ENCODE measurements at places on chromosomes 5 and 9.

GRCh38 chr9:91856419-91856818, 93.6 kb downstream of the ROR2 start:
- no peak for DNase-seq

DNA sequence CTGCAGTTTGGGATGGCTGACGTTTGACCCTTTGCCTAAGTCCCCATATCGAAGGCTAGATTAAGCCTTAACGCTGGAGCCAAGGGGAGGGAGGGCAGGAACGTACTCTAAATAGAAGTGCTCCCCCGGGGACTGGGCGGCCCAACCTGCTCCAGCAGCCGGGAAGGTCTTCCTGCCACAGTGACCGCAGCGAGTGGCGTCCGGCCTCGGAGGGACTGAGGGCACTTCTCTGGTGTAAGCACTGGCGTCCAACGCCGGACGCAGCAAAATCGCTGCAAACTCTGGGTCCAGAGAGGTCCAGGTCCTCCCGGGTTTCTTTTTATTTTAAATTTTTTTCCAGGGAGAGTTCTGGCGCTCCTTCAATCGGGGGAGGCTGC, 505 bp upstream of the ACER2 start:
- DNase-seq, result peak; percentile 6

DNA sequence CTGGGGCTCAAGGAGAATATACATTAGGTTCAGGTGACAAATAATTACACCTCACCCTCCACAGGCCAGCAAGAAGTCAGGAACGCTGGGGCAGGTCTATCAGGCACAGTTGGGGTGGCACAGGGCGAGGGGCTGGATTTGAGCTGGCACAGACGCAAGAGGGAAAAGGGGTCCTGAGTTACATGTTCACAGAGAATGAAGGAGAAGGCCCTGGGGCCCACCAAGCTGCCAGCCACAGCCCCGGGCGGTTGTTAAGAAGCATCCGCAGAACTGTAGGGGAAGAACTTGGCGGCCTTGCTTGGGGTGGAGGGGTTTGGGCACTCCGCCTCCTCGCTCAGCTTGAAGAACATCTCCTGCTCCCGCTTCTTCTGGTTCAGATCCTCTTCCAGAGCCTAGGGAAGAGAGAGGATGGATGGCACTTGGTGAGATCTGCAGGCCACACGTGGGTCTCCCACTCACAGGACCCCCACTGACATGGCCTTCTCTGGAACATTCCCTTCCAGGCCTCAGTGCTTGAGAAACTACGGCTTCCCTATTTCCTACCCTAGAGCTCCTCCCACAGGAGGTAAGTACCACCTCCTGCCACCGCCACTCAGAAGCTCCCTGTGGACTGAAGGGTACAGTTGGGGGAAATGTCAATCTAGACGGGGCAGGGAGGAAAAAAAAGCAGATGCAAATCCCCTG, 38.3 kb upstream of the FBXW11 start:
- no peak for DNase-seq

GRCh38 chr9:76595645-76596044, 136.7 kb downstream of the GCNT1 start:
- no peak for DNase-seq

GRCh38 chr5:76525956-76526355, 97.2 kb downstream of the F2RL2 start:
- no peak for DNase-seq

DNA sequence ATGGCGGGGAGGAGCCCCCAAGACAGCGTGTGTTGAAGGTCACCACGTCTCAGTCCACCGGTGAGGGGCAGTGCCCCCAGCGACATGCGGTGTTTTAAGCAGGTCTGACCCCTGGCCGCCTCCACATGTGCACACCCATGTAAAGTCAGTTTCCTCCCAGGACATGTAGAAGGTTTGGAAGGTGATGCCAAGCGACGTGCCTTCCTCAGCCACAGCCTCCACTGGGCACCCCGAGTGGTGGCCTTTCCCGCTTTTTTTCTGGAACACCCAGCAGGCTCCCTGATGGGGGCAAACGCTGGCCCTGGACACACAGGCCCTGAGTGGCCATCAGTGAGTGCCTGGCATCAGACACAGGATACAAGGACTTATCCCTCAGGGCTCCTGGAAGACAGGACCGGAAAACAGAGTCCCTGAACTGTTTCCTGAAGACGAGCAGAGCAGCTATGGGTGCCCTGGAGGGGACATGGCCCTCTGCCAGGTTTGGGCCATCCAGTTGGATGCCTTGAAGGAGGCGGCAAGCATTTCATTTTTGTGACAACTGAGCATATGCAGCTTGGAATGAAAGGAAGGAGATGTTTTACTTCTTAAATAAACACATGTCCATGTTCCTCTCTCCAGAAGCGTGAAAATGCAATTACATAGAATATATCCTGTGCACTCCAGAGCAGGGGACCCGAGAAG, 275.8 kb upstream of the IRX2 start:
- no peak for DNase-seq

GRCh38 chr5:178688551-178688950, 41.9 kb downstream of the ZNF354A start:
- no peak for DNase-seq

- no peak for DNase-seq
Observed at GRCh38 chr5:109125755-109126429, 283.9 kb downstream of the PJA2 start.

DNA sequence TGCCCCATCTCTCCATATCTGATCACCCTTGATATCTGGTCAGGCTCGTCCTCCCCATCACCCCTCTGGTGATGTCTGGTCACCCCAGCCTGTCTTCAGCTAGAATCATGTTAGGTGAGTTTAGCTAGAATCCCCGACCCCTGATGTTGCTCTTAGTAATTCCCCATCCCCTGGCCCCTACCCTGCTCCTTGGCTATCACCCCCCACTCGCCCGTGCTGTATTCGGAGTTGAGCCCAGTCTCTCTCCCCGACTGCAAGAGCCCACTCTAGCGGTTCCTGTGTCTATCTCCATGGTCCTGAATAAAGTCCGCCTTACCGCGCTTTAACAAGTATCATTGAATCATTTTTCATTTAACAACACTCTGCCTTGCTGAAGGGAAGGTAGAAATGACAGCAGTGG, 33.7 kb downstream of the ADAMTS2 start:
- DNase-seq, result no peak

GRCh38 chr5:54528633-54529209, 11.2 kb downstream of the SNX18 start:
- DNase-seq, result no peak

- no peak for DNase-seq
Observed at GRCh38 chr5:142680605-142681259, 5.2 kb downstream of the FGF1 start.

DNA sequence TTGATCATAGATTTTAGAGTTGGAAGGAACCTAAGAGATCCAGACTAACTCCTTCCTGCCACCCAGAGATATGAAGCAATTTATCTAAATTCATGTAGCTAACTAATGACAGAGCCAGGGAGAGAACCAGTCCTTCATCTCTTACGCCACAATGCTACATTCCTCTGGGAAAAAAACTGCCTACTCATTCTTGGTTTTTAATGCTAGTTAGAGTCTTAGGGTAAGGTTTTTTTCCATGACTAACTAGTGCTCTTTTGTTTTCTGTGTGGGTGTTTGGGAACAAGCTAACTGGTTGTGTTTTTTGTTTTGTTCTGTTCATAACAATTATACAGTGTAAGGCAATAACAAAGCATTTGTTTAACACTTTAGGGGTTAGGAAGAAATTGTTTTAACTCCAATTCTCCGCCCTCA, 52.4 kb downstream of the SLC44A1 start:
- no peak for DNase-seq

GRCh38 chr9:133880136-133880535, 112.0 kb downstream of the VAV2 start:
- DNase-seq, result no peak

DNA sequence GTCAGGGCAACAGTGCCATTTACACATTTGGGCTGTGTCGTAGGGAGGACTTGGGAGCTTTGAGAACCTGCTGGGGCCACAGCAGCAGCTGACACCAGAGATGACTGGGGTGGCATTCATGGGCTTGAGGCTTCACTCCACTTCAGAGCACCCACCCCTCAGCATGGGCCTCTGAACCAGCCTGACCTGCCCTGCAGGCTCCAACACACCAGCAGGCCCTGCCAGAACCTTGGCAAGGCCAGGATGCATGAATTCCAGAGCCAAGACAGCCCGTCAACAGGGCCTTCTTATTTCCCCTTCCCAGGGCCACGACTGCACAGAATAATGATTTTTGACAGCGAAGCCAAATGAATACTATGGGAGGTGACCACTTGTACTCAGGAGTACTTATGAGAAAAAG, 77.0 kb downstream of the SMIM23 start:
- DNase-seq, result no peak

DNA sequence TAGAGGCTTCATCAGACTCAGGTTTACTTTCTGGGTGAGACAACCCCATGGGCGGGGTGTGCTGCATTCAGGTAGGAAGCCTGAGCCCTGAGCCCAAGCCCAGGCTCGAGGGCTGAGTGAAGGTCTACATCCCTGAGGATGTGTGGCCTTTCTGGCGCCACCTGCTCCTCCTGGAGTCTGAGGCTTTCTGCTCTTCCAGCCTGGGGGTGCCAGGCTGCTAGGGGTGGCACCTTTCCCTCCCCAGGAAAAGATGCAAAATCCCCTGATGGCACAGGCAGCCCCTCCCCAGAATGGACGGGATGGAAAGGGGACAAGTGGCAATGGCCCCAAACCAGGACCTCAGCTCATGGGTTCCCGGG, 44.4 kb upstream of the PRRC2B start:
- DNase-seq, result no peak

DNA sequence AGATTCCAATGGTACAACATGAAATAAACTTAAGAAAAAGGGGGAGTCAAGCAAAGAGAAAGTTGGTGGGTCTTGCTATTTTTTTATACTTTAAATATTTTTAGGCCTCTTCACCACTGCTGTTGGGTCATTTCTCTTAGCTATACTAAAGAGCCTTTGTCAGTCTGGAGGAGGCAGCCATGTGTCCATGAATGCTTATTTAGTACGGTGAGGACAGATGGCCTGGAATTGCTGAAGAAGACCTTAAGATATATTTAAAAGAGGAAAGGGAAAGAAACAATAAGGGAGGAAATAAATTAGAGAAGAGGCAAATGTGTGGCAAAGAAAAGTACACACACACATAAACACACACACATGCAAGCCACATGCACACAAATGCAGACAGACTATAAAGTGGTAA, 560.5 kb upstream of the MEF2C start:
- DNase-seq, result no peak

DNA sequence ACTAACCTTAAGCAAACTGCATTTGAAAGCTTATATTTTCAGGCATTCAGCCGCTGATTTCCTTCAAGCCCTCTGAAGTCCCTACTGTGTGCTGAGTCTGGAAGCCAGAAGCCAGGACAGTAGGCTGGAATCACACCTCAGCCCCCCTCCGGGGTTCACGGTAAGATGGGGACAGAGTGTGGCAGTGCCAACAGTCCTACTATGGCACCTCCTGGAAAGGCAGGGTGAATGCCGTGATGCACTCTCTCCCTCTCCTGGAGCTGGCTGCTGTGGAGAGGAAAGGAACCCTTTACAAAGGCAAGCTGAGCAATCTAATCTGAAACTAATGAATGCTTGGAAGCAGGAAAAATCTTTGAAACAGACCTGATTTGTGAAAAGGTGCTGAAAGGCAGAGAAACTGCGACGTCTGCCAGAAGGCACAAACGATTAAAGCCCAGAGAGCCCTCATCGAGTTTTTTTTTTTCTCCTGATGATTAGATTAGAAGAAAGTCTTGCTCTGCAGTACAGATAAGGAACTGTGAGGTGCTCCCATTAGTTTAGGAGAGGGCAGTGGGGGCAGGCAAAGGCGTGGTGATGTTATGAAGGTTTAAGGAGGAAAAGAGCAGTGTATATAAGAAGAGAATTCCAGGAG, 21.0 kb downstream of the ANKH start:
- no peak for DNase-seq

GRCh38 chr5:87649455-87649854, 236.7 kb upstream of the CCNH start:
- DNase-seq, result no peak

- DNase-seq, result no peak
Observed at GRCh38 chr9:91727316-91727861, 222.6 kb downstream of the ROR2 start.

GRCh38 chr5:79961716-79962574, 29.1 kb downstream of the MTX3 start:
- DNase-seq, result no peak

DNA sequence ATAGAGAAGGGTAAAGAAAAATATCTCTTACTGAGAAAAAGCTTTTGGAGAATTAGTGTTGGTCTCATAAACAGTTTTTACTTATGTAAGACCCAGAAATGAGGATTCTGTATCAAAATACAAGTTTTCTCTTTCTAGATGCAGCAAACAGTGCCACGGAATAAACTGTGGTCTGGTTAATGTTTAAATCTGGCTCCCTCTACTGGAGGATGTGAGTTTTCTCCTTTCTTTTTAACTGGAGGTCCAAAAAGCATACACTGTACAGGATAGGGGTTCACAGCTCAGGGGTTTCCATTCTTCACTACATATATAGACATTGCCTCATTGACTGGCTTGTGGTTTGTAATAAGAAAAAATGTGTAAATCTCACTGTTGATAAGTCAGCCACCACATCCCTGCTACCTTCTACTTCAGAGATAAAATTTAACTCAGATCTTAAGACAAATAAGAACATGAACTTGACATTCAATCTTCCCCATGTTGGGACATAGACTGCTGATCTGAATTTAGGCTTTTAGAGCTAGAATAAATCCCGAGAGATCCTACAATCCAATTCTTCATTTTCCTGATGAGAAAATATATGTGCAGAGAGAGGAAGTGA, 98.9 kb downstream of the CFAP95 start:
- DNase-seq, result no peak

GRCh38 chr9:2816476-2817141, 27.3 kb downstream of the PUM3 start:
- DNase-seq, result no peak

GRCh38 chr9:15423231-15423985, 732 bp downstream of the SNAPC3 start:
- no peak for DNase-seq

GRCh38 chr9:115194216-115194615, 76.3 kb upstream of the TNC start:
- no peak for DNase-seq

DNA sequence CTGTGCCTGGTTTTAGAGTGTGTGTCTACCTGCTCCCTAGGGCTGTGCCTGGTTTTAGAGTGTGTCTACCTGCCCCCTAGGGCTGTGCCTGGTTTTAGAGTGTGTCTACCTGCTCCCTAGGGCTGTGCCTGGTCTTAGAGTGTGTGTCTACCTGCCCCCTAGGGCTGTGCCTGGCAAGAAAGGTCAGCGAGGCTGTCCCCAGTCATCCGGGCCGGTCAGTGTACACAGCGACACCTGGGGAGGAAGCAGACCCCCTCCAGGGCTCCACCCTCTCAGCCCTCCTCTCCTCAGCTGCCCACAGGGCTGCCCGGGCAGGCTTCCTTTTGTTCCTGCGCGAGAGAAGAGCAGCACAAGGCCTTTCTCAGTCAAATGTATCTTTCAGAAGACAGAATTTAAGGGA, 4.1 kb downstream of the NRARP start:
- DNase-seq, result no peak

GRCh38 chr9:32906213-32906612, 95.2 kb downstream of the APTX start:
- DNase-seq, result no peak
